ENCODE measurements at places on chromosomes 7 and 10.

GRCh38 chr7:129434675-129435318, 565 bp downstream of the STRIP2 start:
- no peak for DNase-seq

GRCh38 chr7:83824214-83824613, 175.3 kb upstream of the SEMA3E start:
- DNase-seq, result no peak

DNA sequence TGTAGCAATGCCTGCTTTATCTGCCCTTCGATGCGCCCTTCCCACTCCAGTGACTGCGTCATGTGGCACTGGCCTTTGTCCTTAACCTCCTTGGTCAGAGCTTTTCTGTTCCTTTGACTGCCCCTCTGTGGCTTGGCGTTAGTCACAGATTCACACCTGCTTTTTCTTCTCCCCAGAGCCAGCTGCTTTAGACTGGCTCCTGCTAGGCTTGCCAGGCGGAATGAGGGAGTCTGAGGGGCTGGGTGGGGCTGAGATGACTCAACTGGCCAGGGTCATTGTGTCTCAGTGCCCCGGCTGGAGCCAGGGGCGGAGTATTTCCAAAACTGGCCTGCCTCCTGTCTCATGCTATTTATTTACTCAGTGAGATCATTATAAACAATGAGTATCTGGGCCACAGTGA, 194.1 kb downstream of the EMX2 start:
- DNase-seq, result no peak

DNA sequence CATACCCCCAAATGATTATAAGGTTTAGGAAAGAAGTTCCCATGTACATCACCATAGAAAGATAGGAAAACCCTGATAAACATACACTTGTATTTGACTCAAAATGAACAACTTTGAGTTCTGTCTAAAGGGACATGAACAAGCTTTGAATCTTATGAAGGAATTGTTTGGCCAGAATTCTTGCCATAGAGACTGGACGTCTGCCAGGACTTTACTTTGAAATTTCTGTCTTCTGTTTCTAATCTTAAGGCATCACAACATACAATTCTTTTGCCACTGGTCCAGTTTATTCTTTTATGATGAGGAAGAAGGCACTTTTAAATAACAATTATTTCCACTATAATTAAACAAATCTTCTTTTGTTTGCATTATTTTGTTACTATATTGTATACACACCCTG, 26.2 kb upstream of the CYP26C1 start:
- DNase-seq, result no peak

- DNase-seq, result no peak
Measured at GRCh38 chr10:102112210-102112817, 7.9 kb downstream of the LDB1 start.

- DNase-seq, result no peak
Measured at GRCh38 chr10:9081961-9082360, 1027.5 kb downstream of the GATA3 start.

GRCh38 chr7:39565538-39565937, 666 bp upstream of the YAE1 start:
- DNase-seq, result no peak

GRCh38 chr10:63583909-63584724, 62.9 kb downstream of the REEP3 start:
- no peak for DNase-seq
